NCI-H2107 (cell line): ENCODE measurements at places on chromosomes 6 and 20.

- DNase-seq: no peak
These were observed 10.2 kb downstream of the NQO2 start for GRCh38 chr6:3009930-3010329.

- DNase-seq: no peak
These were observed 5.2 kb downstream of the NAPB start for GRCh38 chr20:23415959-23416583.

DNA sequence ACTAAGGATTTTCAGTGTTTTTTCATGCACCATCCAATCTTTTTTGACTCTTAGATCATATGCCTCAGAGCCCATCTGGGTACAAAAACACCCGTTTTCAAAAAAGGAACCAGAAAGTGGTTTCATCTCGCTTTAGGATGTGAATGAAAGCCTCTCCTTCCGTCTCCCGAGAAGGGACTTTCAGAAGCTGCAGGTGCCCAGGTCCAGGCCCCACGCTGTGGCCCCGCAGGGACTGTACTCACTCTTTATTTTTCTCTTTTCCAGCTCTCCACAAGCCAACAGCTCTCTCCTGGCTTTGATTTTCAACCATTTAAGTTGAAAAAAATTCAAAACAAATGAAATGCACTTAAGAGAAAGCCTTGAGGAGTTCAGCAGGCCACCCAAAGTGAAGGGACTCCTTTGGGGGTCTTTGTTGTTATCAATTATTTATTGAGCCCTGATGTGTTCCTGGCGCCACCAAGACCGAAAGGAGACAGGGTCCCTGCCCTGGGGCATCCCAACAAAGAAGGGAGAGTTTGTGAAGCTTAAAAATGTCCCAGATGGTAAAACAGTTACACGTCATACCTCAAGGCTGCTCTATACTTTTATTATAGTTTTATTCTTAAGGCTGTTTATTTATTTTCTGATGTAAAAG, 467.3 kb downstream of the PREX1 start:
- no peak for DNase-seq

DNA sequence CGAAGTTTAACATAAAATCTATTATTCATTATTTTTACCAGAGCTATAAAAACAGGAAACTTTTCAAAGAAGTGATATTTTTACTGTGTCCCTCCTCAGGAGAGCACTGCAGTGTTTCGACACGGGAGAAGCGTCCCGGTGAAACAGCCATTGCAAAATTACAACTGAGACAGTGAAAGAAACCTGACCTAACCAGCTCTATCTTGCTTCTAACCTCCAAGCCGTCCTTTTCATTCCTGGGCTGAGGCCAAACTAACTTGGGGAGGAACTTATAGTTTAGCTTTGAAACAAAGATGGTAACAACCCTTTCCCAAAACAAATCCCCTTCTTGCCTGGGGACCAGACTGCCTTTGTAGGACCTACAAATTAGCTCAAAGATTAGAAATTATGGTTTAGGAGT, 79.2 kb downstream of the WDR27 start:
- no peak for DNase-seq

DNA sequence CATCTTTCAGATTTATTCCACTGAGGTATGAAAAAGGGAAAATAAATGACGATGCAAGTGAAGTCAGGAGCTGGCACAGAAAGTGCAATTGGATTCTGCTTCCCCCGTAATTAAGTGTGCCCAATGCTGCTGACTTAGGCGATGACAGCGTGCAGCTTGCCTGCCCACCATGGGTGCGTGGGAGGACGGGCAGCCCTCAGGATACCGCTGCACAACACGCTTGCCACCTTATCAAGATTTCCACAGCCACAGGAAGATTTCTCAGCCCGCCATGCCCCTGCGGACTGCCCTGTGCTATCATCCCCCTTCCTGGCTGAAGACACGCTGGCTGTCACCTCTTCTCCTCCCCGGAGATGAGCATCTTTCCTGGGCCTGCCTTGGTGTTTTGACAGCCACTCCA, 103.3 kb upstream of the BACH2 start:
- no peak for DNase-seq

GRCh38 chr6:137254966-137255365, 35.8 kb upstream of the IFNGR1 start:
- no peak for DNase-seq

DNA sequence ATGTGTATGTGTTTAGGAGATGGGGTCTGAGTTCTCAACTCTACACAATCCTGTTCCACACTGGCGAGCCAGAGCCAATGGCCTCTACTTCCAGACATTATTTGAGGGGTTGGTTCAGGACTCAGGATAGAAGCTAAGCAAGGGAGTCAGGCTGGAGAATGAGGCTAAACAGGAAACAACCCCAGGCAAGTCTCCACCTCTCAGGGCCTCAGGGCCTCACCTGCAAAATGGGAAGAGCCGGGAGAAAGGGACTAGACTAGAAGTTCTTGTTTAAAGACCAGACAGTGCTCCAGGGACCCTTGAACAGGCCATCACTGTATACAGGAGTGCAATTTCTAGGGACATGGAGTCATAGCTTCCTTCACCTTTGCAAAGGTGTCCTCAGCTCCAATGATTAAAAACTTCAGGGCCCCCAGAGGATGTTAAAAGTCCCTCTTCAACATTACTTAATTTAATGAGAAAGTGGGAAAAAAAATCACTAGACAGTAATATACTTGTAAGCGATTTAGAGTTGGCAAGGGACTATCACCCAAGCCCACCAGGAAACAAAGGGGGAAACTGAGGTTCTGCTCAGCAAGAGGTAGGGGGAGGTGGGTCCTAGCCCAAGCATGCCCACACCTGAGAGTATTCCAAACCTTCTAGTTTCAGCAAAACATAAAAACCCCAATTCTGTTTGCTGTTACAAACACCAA, 41.7 kb downstream of the ZMYND8 start:
- no peak for DNase-seq
